NCI-H2029 treated with DMSO at 0.1 percent for 48 hours (cell line): ENCODE measurements at places on chromosomes 16 and 17.

- DNase-seq, result peak; percentile 58
Observed at GRCh38 chr17:1087381-1088241, 90.7 kb downstream of the TIMM22 start.

GRCh38 chr17:17765359-17766076 lies 71.3 kb downstream of the SREBF1 start:
- no peak for DNase-seq

DNA sequence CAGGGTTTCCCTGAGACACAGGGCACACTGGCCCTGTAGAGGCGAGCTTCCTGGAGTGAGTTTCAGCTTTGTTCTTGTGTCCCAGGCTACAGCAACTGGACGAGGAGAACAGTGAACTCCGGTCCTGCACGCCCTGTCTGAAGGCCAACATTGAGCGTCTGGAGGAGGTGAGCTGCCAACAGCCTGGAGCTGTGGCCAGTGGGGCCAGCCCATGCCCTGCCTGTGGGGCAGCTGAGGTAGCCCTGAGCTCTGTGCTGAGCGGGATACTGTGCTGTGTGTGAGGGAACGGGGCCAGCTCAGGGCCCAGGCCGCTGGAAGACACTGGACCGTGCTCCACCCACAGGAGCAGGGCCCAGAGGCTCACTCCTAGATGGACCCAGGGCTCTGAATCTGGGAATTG lies 8.7 kb upstream of the CAPN15 start:
- DNase-seq, result no peak

DNA sequence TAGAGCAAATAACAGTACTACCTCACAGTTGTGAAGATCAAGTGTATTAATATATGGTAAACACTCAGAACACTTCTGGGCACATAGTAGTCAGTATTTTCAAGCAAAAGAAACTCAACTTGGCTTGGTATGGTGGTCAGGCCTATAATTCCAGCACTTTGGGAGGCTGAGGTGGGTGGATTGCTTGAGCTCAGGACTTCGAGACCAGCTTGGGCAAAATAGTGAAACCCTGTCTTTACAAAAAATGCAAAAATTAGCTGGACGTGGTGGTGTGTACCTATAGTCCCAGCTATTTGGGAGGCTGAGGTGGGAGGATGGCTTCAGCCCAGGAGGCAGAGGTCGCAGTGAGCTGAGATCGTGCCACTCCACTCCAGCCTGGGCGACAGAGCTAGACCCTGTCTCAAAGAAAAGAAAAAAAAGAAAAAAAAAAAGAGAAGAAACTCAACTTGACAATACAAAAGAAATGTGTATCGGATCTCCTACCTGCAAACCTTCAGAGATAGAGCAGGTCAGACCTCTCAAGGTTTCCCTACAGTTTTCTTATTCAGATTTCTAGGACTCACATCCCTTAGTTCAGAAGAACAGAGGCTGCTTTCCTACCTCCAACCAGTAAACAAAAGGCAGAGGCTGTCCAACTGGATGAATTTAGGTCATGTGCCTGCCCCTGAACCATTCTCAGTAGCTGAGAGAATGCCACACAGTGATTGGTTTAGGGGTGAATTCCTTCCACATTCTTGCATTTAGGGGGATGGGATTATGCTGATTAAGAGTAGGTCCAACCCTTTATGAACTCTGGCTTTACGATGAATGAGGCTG lies 1.7 kb upstream of the KPNA2 start:
- DNase-seq, result no peak

GRCh38 chr17:29376667-29377270 lies 13.4 kb upstream of the TAOK1 start:
- no peak for DNase-seq

- DNase-seq, result no peak
Observed at GRCh38 chr17:41882756-41883155, 17.5 kb upstream of the KLHL11 start.

- no peak for DNase-seq
Observed at GRCh38 chr17:42122371-42123303, at the start of gene HSPB9. Gene HSPB9 (plus strand): TSS chr17:42122804. CDS start chr17:42122851, 47 bp downstream.

DNA sequence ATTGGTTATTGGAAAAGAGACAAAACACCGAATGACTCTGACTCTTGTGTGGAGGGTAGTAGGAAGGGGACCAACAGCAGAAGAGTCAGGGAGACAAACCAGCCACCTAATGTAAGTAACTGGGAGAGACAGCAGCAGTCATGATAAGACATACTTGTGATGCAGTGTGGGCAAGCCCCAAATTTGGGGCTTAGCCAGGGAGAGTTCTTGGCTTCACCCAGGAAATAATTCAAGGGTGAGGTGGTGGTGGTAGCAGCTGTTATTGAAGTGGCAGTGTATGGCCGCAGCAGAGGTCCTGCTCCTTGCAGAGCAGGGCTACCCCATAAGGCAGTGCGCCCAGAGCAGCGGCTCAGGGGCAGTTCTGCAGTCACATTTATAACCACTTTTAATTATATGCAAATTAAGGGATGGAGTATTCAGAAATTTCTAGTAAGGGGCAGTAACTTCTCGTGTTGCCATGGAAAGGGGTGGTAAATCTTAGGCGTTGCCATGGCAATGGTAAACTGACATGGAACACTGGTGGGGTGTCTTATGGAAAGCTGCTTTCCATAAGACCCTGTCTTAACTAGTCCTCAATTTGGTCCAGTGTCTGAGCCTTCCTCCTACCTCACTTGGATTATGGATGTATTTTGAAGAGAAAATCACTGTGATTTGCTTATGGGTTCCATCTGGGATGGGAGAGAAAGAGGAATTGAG lies 317.1 kb downstream of the PHKB start:
- DNase-seq, result no peak

DNA sequence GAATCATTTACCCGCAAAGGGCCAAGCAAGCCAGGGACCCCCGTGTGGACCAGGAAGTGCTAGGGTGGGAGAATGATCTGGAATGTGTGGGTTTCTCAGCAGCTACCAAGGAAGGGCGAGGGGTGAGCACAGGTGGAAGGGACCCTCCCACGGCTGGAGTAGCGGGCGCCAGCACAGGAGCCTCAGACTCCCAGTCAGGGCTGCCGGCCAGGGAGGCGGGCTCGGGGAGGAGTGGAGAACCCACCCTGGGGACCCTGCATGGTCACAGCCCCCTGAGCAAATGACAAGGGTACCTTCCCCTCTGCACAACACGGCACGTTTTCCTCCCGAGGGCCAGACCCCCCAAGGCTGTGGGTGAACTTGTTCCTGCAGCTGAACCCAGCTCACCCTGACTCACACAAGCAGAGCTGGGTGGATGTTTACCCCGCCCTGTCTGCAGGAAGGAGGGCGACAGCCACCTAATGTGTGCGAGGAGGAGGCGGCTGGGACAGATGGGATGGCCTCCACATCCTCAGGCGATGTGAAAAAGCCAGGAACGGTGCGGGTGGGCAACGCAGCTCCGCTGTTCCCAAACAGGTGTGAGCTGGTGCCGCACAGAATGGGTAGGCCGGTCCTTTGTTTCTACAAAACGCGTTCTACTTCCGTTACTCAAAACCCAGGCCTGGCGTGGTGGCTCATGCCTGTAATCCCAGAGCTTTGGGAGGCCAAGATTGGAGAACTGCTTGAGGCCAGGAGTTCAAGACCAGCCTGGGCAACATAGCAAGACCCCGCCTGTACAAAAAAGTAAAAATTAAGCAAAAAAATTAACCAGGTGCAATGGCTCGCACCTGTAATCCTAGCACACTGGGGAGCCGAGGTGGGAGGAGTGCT lies 6.2 kb downstream of the ECI1 start:
- no peak for DNase-seq

DNA sequence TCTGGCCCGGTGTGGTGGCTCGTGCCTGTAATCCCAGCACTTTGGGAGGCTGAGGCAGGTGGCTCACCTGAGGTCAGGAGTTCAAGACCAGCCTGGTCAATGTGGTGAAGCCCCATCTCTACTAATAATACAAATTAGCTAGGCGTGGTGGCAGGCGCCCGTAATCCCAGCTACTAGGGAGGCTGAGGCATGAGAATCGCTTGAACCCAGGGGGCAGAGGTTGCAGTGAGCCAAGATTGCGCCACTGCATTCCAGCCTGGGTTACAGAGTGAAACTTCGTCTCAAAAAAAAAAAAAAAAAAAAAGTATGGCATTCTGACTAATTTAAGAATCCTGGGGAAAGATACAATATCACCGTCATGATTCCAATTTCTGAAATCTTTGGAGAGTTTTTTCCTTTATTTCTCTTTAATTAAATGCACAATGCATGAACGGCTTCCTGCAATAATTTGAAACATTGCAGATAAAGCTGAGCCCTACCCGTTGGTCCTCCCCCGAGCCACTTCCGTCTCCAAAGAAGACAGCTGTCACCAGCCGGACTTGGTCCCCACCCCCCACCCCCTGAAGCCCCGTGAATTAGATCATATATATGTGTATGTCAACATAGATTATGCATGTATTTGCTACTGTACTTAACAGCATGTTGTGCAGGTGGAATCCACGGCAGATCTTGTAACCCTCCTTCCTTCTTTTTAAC lies 142.6 kb upstream of the PLCG2 start:
- no peak for DNase-seq

DNA sequence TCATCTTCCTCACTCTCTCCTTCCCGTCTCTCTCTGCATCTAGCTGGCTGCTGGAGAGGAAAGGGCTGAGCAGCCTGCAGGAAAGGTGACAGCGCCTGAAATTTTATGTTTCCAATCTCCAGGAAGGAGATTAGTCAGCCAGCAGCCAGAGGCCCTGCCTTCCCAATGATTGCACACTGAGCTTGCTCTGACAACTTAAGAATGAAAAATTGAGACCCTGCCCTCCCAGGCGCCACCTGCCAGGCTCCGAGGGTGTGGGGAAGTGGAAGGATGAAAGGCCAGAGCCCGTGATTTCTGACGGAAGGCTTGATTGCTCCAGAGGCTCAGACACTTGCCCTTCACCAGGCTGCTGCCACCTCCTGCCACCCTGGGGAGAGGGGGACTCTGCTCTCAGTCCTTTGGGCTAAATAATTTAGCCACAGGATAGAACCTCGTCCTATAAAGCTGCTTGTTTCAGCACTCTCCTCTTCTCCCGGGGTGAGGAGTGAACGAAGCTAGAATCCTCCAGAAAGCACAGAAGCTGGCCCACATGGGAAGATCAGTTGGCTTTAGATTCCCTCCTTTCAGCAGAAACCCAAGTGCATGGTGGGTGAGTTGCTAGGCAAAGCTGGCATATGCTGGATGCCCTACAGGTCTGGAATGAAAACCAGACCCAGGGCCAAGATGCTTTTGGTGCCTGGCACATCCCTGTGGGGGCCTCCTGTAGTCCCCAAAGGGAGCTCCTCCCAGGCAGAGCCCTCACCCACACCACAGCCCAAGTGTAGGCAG lies 33.5 kb downstream of the GRIN2C start:
- no peak for DNase-seq

DNA sequence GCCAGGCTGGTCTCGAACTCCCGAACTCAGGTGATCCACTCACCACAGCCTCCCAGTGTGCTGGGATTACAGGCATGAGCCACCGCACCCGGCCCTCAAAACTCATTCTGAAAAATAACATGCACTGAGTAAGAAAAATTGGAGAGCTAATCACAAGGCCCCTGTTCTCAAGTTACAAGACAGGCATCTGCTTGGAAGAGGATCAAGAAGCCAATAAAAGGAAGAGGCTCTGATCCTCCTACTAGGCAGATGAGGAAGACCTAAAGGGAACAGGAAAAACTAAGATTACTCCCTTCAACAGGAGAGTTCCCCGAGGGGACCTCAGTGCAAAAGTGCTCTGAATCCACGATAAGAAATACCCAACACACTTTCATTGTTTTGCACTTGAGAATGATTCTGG lies 18.4 kb downstream of the BLMH start:
- no peak for DNase-seq

- DNase-seq, result no peak
Observed at GRCh38 chr17:48139944-48140343, 32.4 kb downstream of the SNX11 start.

GRCh38 chr16:57500578-57501111 lies 14.4 kb upstream of the DOK4 start:
- DNase-seq, result no peak

DNA sequence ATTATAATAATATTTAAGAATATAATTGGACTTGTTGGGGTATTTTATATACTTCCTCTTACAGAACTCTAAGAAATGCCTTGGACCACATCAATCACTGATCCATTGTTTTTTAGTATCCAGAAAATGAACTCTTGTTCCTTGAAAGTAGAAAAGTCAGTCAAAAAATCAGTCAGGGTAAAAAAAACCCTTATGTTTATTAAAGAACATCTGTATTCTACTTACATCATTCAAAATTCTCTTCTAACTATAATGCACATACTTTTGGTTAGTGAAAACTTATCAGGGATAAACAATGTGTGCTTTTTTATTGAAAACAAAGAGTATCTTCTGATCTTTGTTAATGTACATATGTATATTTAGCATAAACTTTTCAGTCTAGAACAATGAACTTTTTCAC lies 23.5 kb upstream of the CDR2 start:
- DNase-seq, result no peak

DNA sequence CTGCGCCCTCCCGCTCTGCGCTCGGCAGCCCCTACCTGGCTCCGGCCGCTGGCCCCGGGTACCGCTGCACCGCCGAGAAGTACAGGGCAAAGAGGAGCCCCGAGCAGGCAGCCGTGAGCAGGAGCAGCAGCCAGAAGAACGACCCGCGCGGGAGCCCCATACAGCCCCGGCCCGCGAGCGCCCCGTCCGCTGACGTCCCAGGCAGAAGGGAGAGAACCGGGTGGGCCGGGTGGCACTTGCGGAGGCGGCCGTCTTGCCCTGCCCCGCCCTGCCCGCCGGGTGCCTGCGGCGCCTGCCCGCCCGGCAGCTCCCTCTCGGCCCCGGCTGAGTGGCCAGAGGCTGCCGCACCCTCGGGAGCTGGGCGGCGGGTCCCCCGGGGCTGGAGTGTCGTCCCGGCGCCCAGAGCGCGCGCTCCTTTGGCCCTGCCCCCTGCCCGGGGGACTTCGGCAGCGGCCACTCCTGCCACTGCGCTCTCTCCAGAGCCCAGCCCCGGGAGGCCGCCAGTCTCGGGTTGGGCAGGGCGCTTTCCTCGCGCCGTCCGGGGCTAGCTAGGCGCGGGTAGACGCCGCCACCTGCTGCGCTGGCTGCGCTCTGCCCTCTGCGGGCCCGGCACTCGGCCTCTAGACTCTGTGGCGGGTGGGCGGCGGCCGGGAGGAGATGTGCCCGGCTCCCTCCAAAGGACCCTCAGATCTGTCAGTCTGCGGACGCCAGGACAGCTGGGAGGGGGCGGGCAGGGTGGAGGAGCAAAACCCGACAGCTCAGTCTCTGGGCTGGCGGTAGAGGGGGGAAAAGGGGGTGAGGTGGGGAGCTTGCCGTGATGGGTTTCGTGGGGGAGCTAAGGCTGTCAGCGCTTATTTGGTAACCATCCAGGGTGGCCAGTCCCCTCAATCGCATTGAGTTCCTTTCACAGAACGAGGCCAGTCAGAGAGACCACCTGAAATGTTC lies at the start of gene ST6GALNAC2:
TSS of gene ST6GALNAC2 (minus strand) at position 212 of the 945 bp plus-strand sequence. CDS start at position 160, 52 bp downstream.
- DNase-seq, result no peak
